ENCODE measurements at places on chromosomes 16 and 17.

DNA sequence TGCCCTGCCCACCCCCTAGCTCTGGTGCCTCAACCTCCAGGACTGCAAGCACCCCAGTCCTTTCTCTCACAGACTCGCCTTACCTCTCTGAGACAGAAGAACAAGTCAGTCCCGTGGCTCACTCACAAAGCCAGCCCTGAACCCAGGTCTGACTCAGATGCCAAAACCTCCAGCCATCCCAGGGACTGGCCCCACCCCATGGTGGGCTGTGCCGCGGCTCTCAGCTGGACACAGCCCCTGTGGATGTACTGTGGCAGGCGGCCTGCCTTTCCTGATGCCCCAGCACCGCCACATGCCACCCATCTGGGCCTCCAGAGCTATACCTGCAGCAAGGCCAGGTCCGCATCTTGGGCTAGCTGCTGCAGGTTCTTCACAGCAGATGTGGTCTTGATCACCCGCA is 19.8 kb downstream of the MPG start:
- no peak for DNase-seq

GRCh38 chr17:50234581-50234980 is 33.1 kb upstream of the COL1A1 start:
- no peak for DNase-seq

DNA sequence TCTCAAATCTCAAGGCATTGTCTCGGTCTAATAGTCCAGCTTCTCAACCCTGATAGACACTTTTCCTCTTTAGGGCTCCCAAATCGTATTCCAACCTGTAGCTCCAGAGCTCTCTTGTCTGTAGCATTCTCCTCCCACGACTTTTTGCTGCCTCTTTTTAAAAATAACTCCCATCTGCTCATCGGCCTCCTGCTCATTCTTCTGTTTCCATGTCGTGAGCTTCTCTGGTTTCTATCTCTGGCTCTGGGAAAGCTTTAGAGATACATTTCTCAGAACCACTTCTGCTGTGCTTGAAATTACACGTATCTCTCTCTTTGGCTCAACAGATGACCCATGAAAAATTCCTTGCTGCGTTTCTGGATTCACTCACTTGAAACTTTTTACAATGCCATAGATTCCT is 609.6 kb upstream of the C16orf82 start:
- no peak for DNase-seq

- no peak for DNase-seq
Observed at GRCh38 chr17:37385474-37385990, 9.7 kb downstream of the C17orf78 start.

Measured in CD4-positive, alpha-beta T cell treated with Interleukin-1 beta for 1 hour (primary cell).